ENCODE measurements at places on chromosomes 3 and 15.

- DNase-seq = no peak
These were observed 83.6 kb downstream of the LSM3 start for GRCh38 chr3:14262212-14262611.

- DNase-seq = no peak
These were observed 88.7 kb upstream of the ADPGK start for GRCh38 chr15:72872066-72872845.

- no peak for DNase-seq
These were observed 90.7 kb downstream of the NR2F2 start for GRCh38 chr15:96421178-96421601.

- no peak for DNase-seq
These were observed 44.8 kb upstream of the UBE2E1 start for GRCh38 chr3:23760871-23761373.

GRCh38 chr3:16484984-16485383, 28.5 kb downstream of the RFTN1 start:
- DNase-seq = no peak

GRCh38 chr3:149871855-149872254, 58.8 kb downstream of the RNF13 start:
- DNase-seq = no peak

DNA sequence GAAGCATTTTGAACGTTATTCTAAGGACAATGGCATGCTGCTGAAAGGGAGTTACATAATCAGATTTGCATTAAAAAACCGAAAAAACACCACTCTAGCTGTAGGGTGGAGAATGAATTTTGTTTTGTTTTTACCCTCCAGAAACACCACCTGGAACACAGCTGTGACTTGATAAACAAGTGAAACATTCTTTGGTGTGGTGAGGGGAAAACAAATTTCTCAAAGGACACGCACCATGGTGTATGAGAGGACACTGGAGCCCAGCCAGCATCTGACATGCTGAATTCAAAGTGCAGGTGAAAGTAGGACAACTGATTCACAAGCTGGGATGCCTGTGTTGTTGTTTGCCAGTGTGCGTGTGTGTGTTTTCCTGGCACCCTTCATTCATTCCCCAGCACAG, 554.5 kb upstream of the TBL1XR1 start:
- no peak for DNase-seq

- DNase-seq = no peak
These were observed 62.0 kb downstream of the MGLL start for GRCh38 chr3:127760361-127760760.

- peak; percentile 84 for DNase-seq
These were observed 1.8 kb upstream of the ZSCAN2 start for GRCh38 chr15:84598993-84599392.

GRCh38 chr15:25544076-25544475, 105.3 kb upstream of the UBE3A start:
- DNase-seq = no peak

- no peak for DNase-seq
These were observed 185.6 kb upstream of the ADAMTS9 start for GRCh38 chr3:64873400-64873799.

- DNase-seq = no peak
These were observed 298.4 kb downstream of the SATB1 start for GRCh38 chr3:18126772-18127171.

DNA sequence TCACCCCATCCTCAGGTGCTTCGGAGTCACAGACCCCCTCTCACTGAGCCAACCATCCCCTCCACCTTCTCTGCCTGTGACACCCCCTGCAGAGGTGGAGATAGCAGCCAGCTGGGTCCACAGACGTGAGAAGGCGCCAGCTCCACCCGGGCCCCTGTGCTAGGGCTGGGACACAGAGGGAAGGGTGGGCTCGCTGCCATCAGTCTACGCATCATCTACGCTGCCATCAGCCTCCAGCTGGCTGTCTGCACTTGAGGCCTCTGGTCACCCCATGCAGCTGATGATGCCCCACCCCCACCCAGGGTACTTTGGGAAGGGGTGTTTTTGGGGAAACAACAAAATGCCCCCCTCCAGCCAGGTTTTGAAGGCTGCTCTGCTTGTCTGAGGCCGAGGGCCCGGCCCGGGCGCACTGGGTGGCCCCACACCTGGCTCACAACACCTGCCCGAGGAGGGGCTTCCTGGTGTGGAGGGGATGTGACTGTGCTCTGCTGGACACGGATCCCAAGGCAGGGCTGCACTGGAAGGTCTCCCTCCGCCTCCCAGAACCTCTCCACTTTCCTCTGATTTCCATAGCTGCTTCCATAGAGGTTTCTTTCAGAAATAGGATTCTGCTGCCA, 163.4 kb upstream of the IQSEC1 start:
- no peak for DNase-seq

DNA sequence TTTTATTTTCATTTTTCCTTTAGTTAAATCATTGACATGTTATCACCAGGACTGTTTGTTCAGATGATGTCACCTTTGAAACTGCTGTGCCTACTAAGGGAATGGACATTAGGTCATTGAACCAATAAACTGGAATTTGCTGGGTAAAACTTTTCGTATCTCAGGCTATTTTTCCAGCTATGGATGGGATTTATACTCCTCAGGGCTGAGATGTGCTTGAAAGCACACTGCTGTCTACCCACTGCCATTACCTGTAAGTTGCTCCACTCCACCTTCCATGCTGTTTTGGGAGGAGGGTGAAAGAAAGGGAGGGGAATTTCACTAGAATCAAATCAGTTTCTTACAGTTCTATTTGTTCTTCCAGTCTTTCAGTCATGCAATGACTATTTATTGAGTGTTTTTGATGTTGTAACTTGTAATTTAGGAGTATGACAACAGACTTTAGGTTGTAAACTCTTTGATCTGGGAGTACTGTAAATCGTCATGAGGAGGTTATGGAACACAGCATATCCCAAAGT, 11.3 kb downstream of the EHD4 start:
- no peak for DNase-seq

DNA sequence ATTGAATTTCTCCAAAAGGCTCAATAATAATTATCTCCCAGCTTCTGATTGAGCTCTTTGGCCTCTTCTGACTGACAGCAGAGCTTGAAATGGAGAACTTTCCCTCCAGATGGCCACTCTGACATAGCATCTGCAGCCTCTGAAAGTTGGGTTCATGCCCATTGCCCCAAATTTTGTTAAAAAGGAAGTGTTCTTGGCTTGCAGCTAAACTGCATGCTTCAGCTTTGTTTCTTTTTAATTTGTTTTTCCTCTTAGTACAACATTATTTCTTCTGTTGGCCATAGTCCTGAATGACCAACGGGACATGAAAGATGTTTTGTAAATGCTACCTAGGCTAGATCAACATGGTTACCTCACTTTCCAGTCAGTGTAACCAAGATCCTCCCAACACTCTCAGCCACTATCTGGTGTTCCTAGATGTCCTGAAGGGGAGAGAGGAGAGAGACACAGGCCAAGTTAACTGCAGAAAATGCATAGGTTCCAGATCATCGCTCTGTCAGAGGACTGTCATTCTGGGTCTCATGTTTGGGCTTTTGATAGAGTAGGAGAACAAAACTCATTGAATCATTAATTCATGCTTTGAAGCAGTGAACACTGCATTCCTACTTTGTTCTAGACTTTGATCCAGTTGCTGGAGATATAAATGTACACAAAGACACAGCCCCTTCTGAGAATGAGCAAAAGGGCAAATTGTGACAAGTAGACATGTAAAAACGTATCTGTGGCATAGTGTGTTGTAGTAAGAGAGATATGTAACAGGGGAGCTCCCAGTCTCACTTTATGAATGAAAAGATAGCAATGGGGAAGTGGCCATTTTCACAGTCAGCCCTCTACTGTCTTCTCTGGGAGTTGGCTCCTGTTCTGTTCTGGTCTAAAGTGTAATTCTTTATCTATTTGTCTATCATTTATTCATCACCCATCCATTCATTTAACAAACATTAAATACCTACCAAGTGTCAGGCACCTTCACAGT, 156.2 kb downstream of the ZNF621 start:
- DNase-seq = peak; percentile 30

GRCh38 chr3:184305577-184305976, 6.5 kb downstream of the PSMD2 start:
- DNase-seq = peak; percentile 72

- no peak for DNase-seq
These were observed 150.7 kb downstream of the NLGN1 start for GRCh38 chr3:173548261-173548660.

GRCh38 chr15:29621616-29622015, 200.7 kb downstream of the TJP1 start:
- no peak for DNase-seq

- peak; percentile 75 for DNase-seq
These were observed 1.3 kb downstream of the SLC7A14 start for GRCh38 chr3:170584585-170585007.

DNA sequence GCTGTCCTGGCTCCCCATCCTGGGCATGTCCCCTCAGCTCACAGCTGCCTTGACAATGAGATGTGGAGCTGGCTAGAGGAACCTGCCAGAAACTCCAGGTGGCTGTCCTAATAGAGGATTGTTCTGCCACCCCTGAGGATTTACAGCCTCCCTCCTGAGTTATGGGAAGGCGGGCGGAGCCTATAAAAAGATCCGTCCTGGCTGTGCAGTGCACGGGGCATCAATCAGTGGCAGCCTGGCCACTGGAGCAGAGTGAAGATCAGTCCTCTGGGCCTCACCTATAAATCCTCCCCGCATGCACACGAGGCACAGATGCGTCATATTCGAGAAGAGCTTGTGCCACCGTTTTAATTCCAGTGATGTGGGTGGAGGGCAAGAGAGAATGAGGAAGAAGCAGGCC, 90.0 kb downstream of the MEGF11 start:
- no peak for DNase-seq

GRCh38 chr3:12705374-12705926, 41.5 kb upstream of the RAF1 start:
- no peak for DNase-seq

DNA sequence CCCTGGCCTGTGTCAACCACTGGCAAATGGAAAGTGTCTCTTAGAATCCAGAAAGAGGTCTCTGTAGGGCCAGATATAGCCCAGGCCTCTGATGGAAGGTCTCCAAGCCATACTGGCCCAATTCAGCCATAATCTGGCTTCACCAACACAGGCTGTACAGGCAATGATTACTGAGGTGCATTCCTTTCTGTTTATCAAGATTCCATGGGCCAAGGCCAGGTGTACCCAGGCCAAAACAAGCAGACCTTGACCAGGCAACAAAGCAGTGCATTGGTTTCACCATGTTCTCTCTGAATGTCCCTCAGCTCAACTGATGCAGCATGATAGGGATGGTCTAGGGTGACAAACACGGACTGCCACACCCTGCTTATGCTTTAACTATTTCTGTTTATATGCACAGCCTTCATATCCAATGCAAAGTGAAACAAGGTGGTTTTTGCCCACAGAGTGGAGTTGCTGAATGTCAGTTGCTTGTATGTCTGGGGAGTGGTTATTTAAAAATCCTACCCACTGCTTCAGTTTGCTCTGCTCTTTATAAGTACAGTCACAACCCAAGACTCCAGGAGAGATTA, 25.2 kb downstream of the CCNL1 start:
- no peak for DNase-seq

- DNase-seq = no peak
These were observed 15.7 kb downstream of the MEIS2 start for GRCh38 chr15:37084602-37085001.

- DNase-seq = no peak
These were observed 37.6 kb downstream of the SPTSSB start for GRCh38 chr3:161333696-161334095.

DNA sequence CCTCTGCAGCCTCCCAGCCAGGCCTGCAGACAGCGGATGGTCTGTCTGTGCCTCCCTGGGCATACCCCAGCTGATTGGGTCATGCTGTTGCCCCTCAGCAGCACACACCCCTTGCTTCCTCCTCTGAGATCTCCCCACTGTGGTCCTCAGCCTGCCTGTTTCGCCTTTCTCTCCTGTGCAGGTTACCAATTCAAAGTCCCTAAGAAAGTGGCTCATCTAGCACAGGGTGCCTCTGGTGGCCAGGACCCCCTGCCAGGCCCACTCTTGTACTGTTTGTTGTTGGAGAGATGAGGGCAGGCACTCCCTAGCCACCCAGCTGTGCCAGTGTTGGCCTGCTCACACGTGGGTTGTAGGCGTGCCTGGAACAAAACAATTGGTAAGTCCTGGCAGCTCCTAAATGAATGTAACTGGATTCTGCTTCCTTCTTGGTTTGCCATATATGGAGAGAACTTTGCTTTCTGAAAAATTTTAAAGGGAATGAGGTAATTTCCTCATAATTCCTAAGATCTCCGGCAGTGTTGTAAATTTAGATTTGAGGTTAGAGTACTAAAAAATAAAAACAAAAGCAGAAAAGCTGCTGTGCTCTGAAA, 213.2 kb upstream of the IL12A start:
- no peak for DNase-seq

GRCh38 chr15:60585743-60586708, 107.1 kb upstream of the ICE2 start:
- peak; percentile 73 for DNase-seq

DNA sequence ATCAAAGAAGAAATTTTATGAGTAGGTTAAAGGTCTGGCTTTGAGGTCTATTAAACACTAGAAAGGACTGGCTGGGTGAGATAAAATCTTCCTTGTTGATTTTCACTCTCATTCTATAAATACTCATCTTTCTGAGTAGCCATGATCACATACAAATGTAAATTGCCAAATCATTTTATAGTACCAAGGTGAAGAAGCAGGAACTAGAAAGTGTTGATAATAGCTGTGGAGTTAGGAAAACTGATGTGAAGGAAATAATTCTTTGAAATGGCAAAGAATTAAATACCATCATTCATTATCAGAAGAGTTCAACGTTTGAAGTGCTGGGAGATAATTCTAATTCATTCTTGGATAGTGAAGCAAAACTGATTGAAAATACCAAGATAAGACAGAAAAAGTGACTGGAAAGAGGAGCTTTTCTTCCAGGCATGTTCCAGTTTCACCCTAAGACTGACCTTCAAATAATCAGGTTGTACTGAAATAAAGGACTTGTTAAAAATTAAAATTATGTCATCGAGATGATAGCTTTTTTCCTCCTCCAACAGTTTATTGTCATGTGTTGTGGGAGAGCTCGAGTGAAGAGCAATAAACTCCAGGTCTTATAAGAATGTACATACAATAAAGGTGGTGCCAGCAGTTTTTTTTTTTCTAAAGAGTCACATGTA, 17.4 kb downstream of the THBS1 start:
- no peak for DNase-seq

DNA sequence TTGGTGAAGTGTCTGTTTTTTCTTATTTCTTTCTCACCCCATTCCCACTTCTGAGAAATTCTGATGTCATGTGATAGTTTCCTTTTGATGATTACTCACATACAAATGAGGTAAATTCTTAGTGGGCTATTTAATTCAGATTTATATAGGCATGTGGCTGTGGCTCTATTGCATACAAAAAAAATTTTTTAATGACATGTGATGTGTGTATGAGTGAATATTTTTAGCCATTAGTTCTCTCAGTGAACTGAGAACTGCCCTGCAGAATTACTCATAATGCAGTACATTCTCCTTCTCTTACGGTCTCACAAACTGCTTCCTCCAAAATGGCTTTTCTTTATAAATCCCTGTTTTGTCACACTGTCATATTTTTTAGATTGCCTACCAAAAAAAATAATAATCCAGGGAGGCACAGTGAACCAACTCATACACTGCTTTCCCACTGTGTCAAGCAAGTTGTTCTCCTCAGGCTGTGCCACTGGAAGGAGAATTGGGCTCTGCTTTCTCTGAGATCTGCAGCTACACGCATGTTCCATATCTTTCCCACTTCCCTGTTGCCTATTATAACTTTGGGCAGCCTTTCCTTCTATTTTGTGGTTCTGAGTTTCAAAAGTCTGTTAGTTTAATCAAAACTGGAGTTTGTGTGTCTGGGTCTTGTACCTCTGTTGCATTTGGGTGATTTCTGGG, 415.7 kb upstream of the THBS1 start:
- no peak for DNase-seq
